ENCODE measurements at places on chromosomes 12 and 14. TPM values are rescaled to one million over a fixed set of nuclear protein-coding genes. Genes with fewer than 3 reads are reported as not detected.

GRCh38 chr14:87430810-87431209 is 562.2 kb downstream of the GALC start:
- DNase-seq: no peak

DNA sequence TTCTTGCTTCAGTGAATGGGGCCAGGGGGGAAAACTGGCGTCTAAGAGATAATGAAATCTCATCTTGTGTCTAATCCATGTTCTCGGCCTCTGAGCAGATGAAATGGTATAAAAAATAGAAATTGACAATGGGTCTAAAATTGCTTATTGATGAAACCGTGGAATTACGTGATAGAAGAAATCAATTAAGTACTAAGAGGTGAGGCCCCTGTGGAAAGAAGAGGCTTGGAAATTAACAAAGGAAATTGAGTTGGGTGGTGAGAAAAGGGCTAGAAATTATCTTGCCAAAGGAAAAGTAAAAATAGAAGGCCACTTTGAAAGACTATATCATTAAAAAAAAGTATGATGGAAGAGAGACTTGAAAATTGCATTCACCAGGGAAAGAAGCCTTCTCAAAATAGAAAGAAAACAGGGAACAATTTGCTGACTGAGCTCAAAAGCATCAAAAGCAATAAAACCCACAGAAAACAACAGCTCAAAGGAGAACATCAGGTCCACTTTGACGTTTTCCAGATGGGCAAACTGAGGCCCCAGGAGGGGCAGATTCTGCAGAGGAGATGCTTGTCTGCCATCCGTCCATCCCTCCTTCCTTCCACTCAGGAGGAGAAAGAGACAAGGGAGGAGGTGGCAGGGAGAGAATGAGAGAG is 226.1 kb upstream of the RTL1 start:
- no peak for DNase-seq

DNA sequence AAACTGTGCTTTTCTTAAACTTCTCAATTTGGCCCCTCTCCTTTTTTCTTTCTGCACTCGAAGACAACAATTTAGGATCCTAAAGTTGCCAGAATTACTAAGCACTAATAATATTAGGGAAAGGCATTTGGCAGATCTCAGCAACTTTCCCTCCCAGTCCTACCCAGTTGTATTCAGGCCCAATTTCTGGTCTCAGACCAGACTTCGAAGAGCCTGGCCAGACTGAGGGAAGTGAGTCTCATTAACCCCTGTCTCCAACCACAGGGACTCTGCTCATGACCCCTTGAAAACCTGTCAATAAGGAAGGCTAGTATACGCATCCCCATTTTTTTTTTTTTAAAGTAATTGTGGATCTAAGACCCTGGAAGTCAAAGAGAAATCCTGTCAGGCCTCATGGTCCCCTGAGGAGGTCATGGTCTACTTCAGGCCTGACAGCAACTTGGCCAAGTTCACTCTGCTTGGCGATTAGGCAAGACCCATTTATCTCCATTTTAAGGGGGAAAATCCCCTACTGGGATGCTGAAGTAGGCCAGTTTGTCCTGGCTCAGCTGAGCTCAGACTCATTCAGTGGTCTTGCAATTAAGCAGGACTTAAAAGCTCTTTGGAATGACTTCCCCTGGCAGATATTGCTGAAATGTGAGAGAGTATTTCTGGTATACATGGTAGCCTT is 521.0 kb downstream of the FUT8 start:
- DNase-seq: no peak

The KLRG1 gene
- not detected for total RNA-seq

DNA sequence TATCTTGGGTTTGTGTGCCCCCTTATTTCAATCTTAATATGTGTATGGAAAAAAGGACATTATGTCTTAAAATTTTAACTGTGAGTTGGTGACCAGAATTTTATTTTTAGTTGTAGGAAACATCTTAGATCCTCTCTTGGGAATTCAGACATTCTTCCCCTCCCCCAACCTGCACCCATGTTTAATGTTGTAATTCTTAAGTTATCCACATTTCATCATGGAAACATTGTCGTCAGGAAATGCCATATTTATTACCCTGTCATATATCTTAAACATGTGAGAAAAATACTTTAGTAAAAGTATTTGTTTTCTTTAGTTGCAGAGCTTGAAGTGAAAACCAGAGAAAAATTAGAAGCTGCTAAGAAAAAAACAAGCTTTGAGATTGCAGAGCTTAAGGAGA is 30.3 kb downstream of the YEATS4 start:
- DNase-seq: no peak

The GALNT16 gene
- total RNA-seq: not detected
